HS-5 (cell line): ENCODE measurements at places on chromosomes 7 and 10.

GRCh38 chr7:43121973-43122372, 9.5 kb downstream of the HECW1 start:
- DNase-seq: no peak

- DNase-seq: no peak
These were observed 493.1 kb downstream of the REEP3 start for GRCh38 chr10:64014281-64014680.

GRCh38 chr7:155885167-155886155, 73.2 kb upstream of the SHH start:
- no peak for DNase-seq

DNA sequence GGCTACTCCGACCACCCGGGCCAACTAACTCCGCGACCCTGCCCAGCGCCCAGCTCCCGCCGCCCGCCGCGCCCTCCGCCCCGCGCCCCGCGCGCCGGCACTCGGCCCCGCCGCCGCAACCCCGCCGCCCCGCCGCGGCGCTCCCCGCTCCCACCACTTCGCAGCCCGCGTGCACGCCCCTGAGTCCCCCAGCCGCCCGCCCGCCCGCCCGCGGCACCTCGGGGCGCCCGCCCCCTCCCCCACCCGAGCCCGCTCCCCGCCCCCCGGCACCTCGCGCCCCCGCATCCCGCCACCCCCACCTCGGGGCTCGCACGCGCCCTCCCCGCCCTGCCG, 598 bp downstream of the JAZF1 start:
- no peak for DNase-seq

- DNase-seq: peak; percentile 29
These were observed 174.5 kb upstream of the HDAC9 start for GRCh38 chr7:18320971-18321567.

DNA sequence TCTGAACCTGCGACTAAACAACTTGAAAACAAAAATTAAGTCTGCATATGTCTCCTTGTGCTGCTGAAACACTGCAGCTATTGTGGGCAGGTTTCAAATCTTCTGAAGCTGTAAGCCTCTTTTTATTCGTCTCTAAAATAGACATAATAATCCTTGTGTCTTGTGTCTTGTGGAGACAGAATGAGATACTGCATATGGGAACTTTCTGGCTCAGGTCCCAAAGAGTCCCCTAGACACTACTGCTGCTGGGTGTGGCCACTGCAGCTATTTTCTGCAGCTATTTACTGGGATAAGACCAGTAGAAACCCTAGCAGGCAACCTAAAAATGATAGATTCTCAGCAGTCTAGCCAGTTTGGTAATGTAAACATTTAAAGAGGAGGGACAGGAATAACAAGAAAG, 252.0 kb downstream of the ELMO1 start:
- DNase-seq: no peak

DNA sequence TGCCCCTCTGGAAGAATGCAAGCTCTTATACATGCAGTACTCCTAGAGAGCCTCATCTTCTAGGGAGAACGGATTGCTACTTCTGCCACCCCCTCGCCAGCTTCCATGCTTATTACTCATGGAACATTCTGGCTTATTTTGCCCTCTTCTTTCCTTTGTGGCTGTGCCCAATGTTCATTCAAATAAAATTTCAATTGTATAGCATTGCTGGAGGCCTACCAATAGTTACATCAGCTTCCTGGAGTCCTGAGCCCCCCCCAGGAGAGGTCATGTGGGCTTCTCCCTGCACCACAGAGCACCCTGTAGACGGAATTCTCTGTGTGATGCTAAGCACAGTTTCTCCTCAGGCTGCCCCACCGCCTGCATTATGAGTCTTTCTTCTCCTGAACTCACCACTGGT, 1094.0 kb downstream of the KCNMA1 start:
- no peak for DNase-seq
